OCI-M1 (cell line): ENCODE measurements at places on chromosomes 11 and 22.

DNA sequence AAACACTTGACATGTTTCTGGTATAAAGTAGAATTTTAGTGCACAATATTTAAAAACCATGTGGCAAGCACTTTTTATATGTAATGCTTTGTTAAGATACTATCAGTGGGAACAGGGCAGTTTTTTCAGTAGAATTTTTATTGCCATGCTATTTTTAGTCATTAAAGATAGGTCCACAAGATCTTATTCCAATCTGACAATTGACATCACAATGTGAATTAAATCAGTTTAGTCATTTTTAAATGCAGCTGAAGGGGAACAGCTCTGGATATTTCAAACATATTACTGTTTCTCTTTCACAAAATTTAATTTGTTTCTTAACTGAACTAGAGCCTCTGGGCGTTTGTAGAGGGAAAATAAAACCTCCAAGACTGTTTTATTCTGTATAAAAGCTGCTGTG, 194.1 kb downstream of the MSANTD4 start:
- no peak for DNase-seq

DNA sequence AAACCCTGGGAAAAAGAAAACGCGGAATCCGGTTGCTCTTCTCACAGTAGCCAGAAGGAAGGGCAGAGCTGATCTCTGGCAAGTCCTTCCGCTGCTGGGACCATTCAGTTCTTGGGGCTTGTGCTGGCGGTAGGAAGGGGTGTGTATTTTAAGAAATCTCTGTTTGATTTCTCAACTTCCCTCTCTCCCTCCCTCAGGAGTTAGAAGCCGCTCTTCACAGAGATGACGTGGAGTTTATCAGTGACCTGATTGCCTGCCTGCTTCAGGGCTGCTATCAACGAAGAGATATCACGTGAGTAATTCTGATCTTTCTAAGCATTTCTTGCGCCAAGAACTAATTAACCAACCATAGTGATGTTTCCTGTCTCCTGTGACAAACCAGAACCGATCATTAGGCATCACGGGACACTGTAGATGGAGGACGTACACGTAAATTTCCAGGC, 85.9 kb upstream of the SLC25A18 start:
- peak; percentile 76 for DNase-seq

GRCh38 chr11:112219476-112220232, 6.6 kb upstream of the PTS start:
- DNase-seq: peak; percentile 92

DNA sequence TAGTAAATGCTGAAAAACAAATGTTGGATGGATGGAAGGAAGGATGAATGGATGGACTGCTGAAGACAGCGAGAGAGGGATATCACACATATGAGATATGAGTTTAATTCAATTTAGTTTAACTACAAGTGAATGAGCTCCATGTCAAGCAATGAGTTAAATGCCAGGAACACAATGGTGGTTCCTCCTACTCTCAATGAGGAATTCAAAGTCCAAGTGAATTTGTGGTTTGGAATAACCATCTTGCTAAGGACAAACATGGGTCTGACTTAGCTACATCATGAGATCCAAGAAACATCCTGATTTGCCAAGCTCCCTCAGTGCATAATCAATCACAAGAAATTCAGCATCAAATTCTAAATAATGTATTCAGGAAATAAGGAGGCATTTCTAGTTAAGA, 26.1 kb upstream of the PPP2R1B start:
- no peak for DNase-seq

DNA sequence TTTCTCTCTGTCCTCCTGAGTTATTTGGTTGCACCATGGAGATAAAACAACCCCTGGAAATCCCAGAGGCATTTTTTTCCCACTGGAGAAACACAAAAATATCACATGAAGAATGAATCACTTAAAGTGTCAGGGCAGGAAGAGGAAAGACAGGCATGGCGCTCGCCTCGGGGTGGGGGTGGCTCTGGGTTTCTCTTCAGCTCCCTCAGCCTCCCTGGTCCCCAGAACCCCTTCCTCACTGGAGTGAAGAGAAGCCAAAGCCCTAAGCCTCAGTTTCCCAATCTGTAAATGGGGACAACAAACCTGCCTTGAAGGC, 938 bp downstream of the SHISAL1 start:
- DNase-seq: no peak

GRCh38 chr11:132047167-132047566, 676.8 kb downstream of the NTM start:
- no peak for DNase-seq

- no peak for DNase-seq
Measured at GRCh38 chr11:36376888-36377758, 81.0 kb downstream of the PRR5L start.

DNA sequence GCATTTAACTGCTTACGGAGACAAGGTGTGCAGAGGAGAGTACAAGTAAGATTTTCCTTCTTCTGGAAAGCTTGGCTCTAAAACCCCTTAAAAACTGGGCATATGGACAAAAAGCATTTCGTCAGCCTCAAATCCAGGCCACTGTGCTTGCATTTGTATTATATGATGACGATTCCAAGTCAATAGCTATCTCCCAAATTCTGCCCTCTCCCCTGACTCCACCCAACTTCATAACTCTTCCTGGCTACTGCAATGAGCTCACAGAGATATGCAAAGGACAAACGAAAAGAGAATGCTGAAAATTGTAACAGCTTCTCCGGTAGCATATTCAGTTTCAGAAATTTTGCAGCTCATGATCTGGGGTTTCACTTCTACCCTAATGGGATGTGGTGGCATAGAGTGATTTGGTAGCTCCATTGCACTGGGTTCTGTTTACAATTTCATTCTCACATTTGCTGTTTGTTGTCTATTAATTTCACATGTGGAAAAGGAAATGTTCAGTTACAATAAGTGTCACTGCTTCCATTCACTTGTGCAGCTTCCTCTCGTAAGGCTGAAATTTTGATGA, 45.6 kb upstream of the CHRM4 start:
- no peak for DNase-seq

DNA sequence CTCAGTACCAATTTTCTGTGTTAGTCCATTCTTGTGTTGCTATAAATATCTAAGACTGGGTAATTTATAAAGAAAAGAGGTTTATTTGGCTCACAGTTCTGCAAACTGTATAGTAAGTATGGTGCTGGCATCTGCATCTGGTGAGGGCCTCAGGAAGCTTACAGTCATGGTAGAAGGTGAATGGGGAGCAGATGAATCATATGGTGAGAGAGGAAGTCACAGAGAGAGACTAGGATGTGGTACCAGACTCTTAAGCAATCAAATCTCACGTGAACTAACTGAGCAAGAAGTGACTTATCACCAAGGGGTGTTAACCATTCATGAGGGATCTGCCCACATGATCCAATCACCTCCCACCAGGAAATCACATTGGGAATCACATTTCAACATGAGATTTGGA, 60.8 kb upstream of the ZBED5 start:
- DNase-seq: peak; percentile 85

DNA sequence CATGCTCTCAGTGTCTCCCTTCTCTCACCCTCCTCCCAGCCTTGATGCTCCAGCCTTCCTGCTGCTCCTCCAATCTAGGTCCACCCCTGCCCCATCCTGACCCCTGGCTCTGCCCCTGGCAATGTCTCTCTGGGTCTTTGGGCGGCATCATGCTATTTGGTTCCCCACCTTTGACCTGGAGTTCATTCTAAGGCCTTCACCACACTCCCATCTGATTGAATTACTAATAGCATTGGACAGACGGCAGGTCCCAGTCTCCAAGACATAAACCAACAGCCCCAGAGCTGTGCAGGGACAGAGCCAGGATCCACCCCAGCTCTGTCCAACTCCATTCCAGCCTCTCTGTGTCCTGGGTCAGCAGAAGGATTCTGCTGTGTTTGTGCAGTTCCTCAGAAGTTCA, 7.2 kb downstream of the APOL4 start:
- DNase-seq: no peak

GRCh38 chr22:36966851-36967540, 52.3 kb downstream of the TST start:
- DNase-seq: no peak

DNA sequence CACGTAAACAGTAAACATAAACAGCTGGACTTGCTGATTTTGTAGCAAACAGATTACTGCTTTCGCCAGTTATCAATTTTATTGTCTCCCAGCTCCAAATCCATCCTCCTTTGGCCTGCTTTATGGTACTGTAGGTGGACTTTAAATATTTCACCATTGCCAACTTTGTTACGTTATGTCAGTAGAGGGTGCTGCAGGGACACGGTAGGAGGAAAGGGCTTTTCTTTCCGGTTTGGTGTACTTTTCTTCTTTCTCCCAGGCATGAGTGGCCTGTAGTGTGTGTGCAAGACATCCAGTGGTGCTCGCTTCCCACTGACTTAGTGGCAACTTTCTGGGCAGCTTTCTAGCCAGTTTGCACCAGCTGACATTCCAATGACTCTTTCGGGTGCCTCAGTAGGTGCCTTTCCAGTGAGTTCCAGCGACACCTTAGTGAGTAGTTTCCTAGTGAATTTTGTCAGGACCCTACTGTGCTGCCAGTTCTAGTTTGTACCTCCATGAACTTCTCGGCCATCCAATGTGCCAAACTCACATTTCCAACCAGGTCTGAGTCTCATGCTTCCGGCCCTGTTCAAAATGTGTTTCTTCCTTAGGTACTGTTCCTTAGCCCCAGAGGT, 267.6 kb upstream of the TENM4 start:
- DNase-seq: peak; percentile 91

GRCh38 chr22:20213833-20214708, 54.0 kb downstream of the RTN4R start:
- no peak for DNase-seq

GRCh38 chr22:29755889-29756288, 10.9 kb downstream of the ZMAT5 start:
- DNase-seq: no peak

DNA sequence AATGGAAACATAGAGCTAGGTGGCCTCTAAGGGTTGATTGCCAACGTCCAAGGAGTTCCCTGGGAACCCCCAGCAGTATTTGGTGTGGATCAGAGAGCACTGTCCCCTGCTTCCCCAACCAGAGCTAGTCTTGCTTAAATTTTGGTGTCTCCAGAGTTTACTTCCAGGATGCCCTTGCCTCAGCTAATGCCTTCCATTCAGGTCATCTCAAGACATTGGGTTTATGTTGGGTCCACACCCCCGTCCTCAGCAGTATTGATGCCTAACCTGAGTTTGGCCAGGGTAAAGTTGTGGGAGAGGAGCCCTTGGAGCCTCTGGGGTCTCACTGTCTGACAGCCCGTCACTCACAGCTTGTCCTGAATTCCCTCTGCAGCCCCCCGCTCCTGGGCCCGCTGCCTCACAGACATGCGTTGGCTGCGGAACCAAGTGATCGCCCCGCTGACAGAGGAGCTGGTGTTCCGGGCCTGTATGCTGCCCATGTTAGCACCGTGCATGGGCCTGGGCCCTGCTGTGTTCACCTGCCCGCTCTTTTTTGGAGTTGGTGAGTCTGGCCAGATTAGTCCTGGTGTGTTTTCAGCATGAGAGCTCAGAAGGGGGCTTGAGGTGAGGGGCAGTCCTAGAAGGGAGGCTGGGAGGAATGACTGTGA, 1.4 kb downstream of the RCE1 start:
- no peak for DNase-seq

DNA sequence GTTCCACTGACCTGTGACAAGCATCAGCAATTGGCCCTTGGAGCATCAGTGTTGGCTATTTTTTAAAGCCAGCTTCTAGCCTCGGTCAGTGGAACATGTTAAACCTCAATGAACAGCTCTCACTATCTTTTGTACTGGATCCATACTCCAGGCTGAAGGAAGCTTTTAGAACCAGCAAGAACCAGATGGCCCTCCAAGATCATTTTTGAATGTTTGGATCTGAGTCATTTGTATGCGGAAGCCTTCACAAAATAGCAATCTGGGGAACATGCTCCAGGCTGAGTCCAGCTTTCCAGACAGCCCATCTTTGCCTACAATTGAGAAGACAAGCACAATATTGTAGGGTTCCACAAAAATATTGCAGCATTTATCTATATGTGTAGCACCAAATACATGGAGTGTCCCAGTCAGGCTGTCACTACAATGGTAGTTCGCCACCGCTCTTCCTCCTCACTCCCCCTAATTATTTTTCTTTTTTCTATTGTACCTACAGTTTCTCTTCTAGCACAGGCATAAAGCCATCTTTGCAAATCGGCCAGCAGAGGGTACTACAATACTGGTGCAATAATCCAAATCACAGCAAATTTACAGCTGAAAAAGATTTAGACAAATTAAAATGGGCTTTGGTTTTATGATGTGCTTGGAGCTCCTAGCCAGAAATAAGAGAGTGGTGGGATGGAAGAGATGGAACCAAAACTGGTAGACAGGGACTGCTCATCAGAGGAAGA, 177.4 kb upstream of the BLID start:
- DNase-seq: no peak

DNA sequence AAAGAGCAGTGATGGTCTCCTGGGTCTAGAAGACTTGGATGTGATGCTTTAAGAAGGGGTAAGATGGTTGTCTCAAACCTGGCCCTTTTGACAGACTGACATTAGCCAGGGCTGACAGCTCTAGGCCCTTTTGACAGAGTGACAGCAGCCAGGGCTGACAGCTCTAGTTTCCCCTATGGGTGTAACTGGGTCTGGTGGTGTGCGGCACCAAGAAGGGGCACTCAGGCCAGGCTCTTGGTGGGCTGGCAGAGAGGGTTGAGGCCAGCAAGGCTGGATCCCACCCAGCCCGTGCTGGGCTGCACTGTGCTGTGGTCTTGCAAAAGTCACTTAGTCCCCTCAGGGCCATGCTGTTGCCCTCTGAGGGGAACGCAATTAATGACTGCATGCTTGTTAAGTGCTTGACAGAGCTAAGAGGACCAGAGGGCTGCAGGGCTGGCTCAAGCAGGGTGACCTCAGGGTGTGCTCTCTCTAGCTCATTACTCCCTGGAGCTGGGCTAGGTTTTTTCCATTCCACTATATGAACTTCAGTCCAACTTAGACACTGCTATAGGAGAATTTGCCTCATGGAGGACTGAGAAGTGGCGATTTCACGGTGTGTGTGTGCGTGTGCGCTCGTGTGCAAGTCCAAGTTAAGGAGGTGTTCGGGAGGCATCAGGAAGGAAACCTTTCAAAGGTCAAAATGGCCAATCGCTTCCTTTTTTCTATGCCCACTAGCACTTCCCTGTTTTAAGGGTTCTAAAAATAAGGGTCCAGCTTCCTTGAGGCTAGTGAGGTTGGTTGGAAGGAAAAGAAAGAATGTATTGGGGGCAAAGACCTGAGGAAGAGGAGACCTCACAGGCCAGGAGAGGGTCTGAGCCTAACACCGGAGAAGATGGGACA, 4.4 kb downstream of the UBASH3B start:
- DNase-seq: no peak

DNA sequence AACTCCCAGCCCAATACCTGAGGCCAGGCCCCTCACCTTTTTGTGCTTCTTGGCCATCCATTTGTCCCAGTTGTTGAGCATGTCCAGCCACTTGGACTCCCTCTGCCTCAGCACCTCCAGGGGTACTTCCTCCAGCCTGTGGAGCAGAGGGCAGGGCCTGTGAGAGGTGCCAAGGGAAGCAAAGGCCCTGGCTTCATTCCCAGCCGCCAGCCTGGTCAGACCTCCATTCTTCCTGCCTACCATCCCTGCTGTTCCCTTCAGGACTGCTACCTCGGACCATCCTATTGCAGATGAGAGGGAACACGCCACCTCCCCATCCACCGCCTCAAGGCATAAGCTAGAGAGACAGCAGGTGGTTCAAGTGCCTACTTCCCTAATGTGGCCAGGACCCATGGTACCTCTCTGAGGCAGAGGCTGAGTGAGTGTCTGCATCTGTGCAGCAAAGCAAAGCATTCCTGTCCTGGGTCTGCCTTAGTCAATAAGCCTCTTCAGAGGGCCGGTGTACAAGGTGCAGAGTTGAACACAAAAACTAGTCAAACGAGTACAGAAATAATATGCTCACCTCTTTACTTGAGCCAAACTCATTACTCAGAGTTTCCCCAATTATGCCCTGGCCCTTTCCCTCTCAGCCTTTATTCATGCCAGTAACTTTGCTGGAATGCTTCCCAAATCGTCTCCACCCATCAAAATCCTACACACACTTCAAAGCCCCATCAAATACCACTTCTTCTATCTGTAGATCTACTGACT, 15.4 kb upstream of the CASTOR1 start:
- DNase-seq: no peak
